ENCODE measurements at places on chromosomes 1 and 21. TPM values are rescaled to one million over a fixed set of nuclear protein-coding genes. Genes with fewer than 3 reads are reported as not detected.

RBP7 gene
- not detected for total RNA-seq

CFHR2 gene
- not detected for total RNA-seq

ATAD3C gene
- not detected for total RNA-seq

C1orf210 gene
- not detected for total RNA-seq

HCRTR1 gene
- total RNA-seq, result 1.3 TPM

FLG gene
- not detected for total RNA-seq

CCDC24 gene
- total RNA-seq, result 2.5 TPM

KRTAP12-2 gene
- total RNA-seq, result not detected

CFAP57 gene
- total RNA-seq, result 0.10 TPM

PRKAA2 gene
- 3.3 TPM for total RNA-seq

EPS15 gene
- 56.8 TPM for total RNA-seq

S1PR1 gene
- 308 TPM for total RNA-seq

MRAP gene
- not detected for total RNA-seq

VAV3 gene
- total RNA-seq, result 18.6 TPM

EXO5 gene
- total RNA-seq, result 9.5 TPM

HAO2 gene
- total RNA-seq, result not detected
